ENCODE measurements at places on chromosomes 7 and 10. TPM values are rescaled to one million over a fixed set of nuclear protein-coding genes. Genes with fewer than 3 reads are reported as not detected.

DNA sequence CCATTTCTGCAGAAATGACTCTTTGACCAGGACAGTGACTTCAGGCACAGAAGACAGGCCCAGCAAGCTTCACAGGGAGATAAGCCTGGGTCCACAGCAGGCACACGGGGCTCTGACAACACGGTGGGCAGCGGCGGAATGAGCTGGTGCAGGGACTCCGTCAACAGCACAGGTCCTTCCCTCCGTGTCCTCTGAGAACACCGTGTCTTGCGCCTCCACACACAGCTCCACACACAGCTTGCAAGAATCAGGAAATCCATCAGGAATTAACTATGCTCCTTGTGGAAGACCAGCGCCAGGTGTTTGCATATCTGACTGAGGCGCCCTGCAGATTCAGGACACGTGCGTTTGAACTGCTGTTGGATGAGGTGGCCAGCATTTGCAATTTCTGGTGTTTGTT, 39.6 kb downstream of the TCERG1L start:
- no peak for DNase-seq

C10orf67 gene
- total RNA-seq: 0.35 TPM

DNA sequence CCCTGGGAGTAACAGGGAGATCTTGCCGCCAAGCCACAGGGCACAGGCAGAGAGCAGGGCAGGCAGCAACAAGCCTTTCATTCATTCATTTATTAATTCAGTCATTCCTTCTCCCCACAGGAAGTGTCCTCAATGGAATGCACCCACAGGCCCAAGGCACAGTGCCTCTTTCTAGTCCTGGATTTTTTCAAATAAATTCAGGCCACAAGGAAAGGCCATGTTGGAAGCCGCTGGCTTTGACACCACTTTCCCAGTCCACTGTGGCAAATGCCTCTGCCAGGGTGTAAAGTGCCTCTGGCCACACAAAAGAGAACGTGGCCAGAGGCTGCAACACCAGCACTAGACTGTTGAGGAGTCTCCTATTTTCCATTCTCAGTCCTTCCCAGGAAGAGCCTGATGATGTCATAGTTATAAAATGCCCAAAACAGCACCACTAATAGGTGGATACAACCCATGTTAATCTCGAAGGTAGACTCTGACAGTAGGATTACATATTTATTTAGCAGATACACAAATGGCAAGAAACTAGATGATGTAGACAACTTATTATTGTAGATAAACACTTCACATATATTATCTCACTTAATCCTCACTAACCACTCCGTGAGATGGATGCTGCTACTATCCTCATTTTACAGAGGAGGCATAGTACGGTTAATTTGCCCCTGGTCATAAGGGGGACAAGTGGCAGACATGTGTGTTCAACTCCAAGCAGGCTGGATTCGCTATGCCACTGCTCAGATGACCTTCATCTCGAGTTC, 5.5 kb downstream of the JAZF1 start:
- no peak for DNase-seq

DNA sequence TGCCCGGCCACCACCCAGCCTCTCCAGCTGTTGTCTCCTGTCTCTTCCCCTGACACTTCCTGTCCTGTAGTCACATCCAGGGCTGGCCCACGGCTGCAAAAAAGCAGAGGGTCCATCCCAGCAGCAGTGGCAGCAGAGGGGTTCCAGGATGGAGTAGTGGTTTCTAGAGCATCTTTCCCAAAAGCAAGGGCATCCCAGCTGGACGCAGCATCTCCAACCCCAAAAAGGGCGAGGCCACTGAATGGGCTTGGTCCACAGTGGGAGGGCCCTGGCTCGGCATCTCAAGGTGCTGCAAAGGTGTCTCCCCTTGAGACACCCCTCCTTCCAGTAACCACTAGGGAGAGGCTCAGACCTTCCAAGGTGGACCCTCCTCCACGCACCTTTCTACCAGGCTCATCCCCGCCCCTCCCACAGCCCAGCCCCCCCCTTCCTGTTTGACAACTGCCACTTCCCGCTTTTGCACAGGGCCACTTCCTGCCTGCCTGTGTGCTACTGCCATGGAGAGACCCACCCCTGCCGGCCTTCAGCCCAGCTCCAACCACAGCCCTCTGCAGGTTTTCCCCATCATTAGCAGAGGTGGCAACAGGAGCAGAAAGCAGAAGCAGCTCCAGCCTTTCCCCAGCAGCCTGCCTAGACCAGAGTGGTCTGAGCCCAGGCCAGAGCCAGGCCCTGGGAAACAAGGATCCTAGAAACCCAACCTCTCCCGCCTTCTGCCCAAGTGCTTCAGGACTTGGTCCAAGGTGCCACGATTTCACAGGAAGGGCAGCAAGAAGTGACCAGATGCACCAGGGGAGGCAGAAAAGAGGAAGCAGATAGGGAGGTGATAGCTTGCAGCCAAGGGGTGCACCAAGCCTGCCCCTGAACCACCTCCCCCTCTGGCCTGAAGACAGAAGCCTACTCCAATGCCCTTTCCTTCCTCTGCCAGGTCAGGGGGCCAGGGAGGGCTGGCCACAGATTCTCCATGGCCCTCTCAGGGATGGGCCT, 8.6 kb downstream of the CAMK2G start:
- DNase-seq: no peak

CC2D2B gene
- total RNA-seq: 0.30 TPM

DNA sequence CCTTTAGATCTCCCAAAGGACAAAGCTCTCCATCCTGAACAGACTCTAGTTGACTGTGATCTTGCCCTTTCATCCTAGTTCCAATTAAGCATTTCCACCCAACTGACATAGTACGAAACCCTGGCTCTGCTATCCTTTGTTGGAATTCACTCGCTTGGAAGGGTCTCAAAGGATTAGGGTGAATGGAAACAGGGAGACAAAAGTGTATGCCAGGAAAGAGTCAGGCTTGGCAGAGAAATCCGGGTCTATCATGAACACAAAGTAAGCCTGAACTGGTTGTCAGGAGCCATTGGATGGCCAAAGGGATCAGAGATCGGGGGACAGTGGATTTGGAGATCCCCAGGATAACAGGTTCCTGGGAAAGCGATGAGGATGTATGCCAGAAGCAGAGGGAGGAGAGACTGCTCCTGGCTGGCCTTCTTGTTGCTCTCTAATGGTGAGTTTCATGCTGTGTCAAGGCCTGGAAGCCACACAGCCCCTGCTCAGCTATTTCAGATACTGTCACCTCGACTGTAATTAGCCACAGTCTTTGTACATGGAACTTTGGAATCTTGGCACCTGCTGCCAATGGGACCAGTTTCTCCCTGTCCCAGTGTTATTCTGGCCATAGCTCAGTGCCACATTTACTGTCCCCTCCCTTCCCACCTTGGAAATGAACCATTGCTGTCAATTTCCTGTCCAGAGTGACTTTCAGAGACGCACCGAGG, 1168.7 kb upstream of the AUTS2 start:
- no peak for DNase-seq

GRCh38 chr7:117092785-117093184, 139.5 kb downstream of the ST7 start:
- DNase-seq: peak; percentile 57

DNA sequence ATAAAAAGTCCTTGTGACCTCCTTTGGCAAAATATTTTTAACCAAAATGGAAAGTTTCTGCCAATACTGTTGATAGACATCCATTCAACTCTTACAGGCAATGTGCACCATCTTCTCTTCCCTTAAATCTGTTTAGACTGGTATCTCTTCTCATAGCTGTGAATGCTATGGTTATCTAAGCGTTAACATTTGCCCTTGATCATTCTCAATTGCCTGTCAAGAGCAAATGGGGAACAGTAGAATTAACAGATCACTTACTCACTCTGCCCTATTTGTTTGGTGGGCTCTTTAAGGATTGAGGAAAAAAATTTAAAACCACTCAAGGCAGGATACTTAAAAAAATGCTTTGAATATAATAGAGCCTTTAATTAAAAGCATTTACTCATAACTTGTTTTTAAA, 808.4 kb downstream of the NXPH1 start:
- DNase-seq: no peak

- DNase-seq: no peak
These were observed 45.6 kb upstream of the LRRC4 start for GRCh38 chr7:128076796-128077271.

- no peak for DNase-seq
These were observed 24.0 kb upstream of the MALRD1 start for GRCh38 chr10:19024611-19025010.

DNA sequence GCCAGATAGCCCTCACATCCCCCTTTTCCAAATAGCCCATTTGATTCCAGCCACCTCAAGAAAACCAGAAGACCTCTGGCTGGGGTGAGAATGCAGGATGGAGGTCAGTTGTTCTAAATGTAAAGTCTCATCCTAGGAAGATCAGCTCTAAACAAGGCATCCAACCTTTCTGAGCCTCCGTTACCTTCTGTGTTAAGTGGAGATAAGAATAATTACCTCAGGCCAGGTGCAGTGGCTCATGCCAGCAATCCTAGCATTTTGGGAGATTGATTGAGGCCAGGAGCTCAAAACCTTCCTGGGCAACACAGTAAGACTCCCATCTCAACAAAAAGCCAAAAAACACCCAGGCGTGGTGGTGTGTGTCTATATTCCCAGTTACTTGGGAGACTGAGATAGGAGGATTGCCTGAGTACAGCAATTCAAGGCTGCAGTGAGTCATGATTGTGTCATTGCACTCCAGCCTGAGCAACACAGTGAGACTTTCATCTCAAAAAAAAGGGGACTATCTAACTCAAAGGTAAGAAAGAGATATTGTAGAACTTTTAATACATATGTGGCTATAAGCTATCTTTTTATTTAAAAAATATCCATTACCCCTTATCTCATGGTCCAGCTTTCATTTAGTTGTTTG, 43.5 kb downstream of the PRTFDC1 start:
- peak; percentile 78 for DNase-seq

GRCh38 chr7:80642871-80643270, 4.4 kb downstream of the CD36 start:
- DNase-seq: no peak

- no peak for DNase-seq
These were observed 74.2 kb downstream of the MALSU1 start for GRCh38 chr7:23373151-23374004.

CCDC3 gene
- under 0.01 TPM for total RNA-seq

- peak; percentile 79 for DNase-seq
These were observed 40.9 kb downstream of the FRMPD2 start for GRCh38 chr10:48233559-48234005.

GRCh38 chr10:93099670-93100069, 26.0 kb downstream of the CYP26A1 start:
- DNase-seq: no peak

GRCh38 chr7:132655131-132655727, 79.0 kb upstream of the PLXNA4 start:
- no peak for DNase-seq

- no peak for DNase-seq
These were observed 59.4 kb downstream of the MTPN start for GRCh38 chr7:135917721-135918120.

- peak; percentile 90 for DNase-seq
These were observed 26.4 kb downstream of the YAE1 start for GRCh38 chr7:39592586-39592985.

GRCh38 chr7:20539201-20539600, 76.3 kb upstream of the ABCB5 start:
- peak; percentile 18 for DNase-seq

GPR85 gene
- 0.35 TPM for total RNA-seq

SH2D4B gene
- total RNA-seq: not detected

- DNase-seq: peak; percentile 13
These were observed 307.8 kb downstream of the GPAM start for GRCh38 chr10:111875725-111876124.

DNA sequence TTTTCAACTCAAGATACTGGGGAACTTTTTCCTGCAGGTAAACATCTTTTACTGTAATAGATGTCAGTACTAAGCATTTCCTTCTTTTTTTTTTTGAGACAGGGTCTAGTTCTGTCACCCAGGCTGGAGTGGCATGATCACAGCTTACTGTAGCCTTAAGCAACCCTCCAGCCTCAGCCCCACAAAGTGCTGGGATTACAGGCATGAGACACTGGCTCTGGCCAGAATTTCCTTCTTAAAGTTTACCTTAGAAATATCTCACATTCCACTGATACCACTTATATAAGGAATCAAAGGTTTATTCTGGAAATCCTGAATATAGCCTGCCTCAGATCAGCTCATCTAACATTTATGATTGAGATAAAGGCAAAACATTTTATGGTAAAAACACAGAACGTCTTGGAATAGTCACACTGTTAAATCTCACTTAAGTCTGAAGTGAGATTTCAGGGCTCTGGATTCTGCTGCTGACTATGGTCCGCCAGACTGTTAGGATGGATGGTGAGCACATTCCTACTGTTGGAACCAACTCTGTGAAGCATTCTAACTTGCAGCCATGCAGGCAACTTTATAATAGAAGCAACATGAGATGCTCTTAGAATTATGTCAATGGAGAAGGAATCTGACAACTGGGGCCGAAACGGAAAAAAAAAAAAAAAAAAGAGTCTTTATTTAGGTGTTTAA, 151.9 kb downstream of the ZMYND11 start:
- no peak for DNase-seq

PTN gene
- 4.7 TPM for total RNA-seq

- no peak for DNase-seq
These were observed 49.9 kb downstream of the UBE2H start for GRCh38 chr7:129902788-129903422.

DNA sequence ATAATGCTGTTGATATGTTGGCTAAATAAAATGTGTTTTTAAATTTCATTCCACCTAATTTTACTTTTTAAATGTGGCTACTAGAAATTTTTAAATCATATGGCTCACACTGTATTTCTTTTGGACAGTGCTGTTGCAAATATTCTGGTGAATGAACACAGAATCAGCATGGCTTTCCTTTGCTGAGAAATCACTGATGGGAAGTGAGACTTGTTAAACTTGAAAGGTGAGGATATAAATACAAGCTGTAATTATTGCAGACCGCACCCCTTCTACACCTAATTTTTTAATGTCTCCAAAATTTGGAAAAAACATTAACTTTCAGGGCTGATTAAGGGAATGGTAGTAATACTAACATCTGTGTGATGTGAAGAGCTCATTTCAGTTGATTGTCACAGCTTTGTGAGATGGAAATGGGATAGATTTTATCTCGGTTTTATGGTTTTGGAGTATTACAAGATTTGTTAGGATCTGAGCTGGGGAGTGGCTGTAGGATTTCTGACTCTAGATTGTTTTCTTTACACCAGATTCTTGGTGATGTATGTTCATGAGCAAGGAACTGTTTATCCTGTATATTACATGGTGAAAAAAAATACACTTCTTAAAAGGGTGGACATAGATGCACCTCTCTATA, 1.3 kb downstream of the MIOS start:
- no peak for DNase-seq

SYT15B gene
- 0.52 TPM for total RNA-seq

TBC1D12 gene
- total RNA-seq: 18.4 TPM
